Trophoblast cell (in vitro differentiated cells and primary cell): ENCODE measurements at places on chromosomes 5 and 9.

DNA sequence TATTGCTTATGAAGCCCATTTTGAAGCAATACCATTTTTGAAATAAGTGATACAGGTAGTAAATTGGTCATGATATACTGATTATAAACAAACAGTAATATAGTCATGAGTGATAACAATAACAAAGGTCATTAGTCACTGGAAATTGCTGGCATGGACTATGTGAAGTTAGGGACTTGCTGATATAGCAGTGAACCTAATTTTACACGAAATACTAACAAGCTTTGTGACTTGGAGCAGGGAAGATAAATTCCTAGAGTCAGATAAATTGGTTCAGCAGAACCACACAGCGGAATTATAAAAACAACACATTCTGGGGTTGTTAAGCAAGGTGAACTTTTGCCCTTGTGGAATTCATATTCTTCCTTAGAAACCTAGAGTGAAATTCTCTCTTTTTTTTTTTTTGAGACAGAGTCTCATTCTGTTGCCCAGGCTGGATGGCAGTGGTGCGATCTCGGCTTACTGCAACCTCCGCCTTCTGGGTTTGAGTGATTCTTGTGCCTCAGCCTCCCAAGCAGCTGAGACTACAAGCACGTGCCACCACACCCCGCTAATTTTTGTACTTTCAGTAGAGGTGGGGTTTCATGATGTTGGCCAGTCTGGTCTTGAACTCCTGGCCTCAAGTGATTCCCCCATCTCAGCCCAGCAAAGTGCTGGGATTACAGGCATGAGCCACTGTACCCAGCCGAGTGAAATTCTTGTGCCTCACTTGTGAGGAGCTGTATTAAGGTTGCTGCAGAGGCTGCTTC, 6.0 kb downstream of the UGCG start:
- DNase-seq, result peak; percentile 40
- no peak overlapping the region for H3K4me3 ChIP-seq
- peaks cover 2% of the 10 kb centered on the region for H3K4me1 ChIP-seq
- no peak overlapping the region for H3K27ac ChIP-seq

DNA sequence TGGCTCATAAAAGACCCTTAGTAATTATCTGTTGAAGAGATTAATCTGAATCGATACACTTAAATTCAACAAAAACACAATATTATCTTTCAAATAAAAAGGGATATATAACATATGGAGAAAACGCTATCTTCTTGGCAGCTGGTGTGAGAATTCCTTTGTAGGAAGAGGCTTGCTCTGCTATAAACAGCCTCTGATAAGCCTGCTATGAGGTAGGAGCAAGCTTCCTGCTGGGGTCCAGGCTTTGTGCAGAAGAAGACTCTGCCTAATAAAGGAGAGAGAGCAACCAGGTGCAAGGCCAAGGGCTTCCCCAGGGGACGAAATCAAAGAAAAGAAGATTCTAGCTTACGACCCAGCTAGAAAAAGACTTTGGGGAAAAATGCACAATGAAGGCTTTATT, 43.3 kb upstream of the SSBP2 start:
- DNase-seq, result no peak
- no peaks in the 10 kb centered on the region for H3K27me3 ChIP-seq
- no peak overlapping the region for H3K4me3 ChIP-seq
- no peaks in the 10 kb centered on the region for H3K36me3 ChIP-seq

DNA sequence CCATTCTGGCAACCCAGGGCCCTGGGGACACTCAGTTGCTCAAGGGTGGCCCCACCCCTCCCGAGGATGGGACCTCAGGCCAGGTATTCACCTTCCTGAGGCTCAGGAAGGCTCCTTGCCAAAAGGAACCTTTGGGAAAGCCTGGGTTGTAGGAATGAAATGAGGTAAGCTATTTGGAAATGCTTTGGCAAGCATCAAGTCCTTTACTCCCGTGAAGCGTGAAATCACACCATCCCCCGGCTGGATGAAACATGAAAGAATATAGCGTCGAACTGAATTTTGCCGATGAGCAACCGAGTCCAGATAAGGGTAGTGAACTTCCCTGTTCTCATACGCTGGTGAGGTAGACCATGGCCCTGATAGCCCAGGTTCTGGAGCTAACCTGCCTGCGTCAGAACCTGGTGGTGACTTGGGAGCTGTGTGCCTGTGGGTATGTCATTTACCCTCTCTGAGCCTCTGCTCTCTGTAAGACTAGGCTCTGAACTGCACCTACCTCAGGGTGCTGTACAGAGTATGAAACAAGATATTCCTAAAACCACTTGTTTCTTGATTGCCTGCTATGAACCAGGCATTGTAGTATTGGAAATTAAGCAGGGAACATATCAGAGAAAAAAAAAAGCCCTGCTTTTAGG, 105.3 kb upstream of the BOD1 start:
- H3K27ac ChIP-seq, result no peak overlapping the region
- no peaks in the 10 kb centered on the region for H3K36me3 ChIP-seq
- no peak overlapping the region for H3K4me3 ChIP-seq
- no peak for DNase-seq
- H3K4me1 ChIP-seq, result no peaks in the 10 kb centered on the region

GRCh38 chr5:1029282-1029944, 20.8 kb downstream of the NKD2 start:
- no peaks in the 10 kb centered on the region for H3K36me3 ChIP-seq
- no peak overlapping the region for H3K27ac ChIP-seq
- no peak for DNase-seq
- no peak overlapping the region for H3K4me3 ChIP-seq
- H3K4me1 ChIP-seq, result no peaks in the 10 kb centered on the region

- no peak overlapping the region for H3K27ac ChIP-seq
- no peaks in the 10 kb centered on the region for H3K4me1 ChIP-seq
- no peaks in the 10 kb centered on the region for H3K27me3 ChIP-seq
- no peak for DNase-seq
- no peaks in the 10 kb centered on the region for H3K36me3 ChIP-seq
Observed at GRCh38 chr5:32498484-32498883, 53.9 kb upstream of the ZFR start.

DNA sequence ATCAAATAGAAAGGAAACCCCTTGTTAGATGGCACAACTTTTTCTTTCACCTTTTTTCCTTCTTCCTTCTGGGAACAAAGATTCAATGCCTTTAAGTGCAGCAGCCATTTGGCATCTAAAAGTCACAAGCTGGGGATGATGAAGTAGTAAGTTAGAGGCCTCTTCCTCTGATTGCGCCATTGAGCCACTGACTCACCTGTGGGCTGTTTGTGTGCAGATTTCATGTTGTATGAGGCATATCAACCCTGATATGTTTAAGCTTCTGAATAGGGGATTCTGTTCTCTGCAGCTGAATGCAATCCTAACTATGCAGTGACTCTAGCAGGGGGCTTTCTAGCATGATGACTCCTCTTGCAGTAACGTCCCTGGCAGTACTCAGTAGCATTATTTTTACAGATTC, 599.9 kb downstream of the CSNK1G3 start:
- DNase-seq, result peak; percentile 79
- no peak overlapping the region for H3K4me3 ChIP-seq
- H3K27ac ChIP-seq, result no peak overlapping the region
- no peaks in the 10 kb centered on the region for H3K36me3 ChIP-seq

GRCh38 chr5:77087484-77088261, 588 bp upstream of the ZBED3 start:
- no peaks in the 10 kb centered on the region for H3K27me3 ChIP-seq
- H3K4me3 ChIP-seq, result peak overlapping the region; percentile 79
- no peak for DNase-seq
- no peak overlapping the region for H3K27ac ChIP-seq
- no peaks in the 10 kb centered on the region for H3K36me3 ChIP-seq

GRCh38 chr9:135648494-135649410, 9.4 kb upstream of the GLT6D1 start:
- H3K27ac ChIP-seq, result no peak overlapping the region
- no peaks in the 10 kb centered on the region for H3K36me3 ChIP-seq
- no peak for DNase-seq

- DNase-seq, result no peak
- H3K27ac ChIP-seq, result no peak overlapping the region
- H3K27me3 ChIP-seq, result no peaks in the 10 kb centered on the region
Observed at GRCh38 chr5:123856766-123857165, 344.8 kb downstream of the CSNK1G3 start.

DNA sequence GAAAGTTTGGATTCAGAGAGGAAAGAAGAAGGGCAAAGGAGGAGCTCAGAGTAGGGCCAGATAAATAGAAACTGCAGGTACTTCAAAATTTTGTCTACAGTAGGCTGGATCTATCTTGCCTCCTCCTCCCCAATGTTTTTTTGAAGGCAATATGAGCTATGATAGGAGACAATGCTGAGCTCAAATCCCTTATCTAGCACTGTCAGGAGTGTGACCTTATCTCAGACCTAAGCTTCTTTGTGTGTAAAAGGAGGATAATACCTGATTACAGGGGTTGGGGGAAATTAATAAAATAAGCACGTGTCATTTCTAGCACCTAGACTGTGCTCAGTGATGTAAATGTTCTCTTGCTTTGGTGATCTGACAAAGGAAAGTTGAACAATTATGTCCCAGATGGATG, 137.8 kb upstream of the CD180 start:
- H3K4me3 ChIP-seq, result no peak overlapping the region
- no peaks in the 10 kb centered on the region for H3K27me3 ChIP-seq
- no peak overlapping the region for H3K27ac ChIP-seq
- no peak for DNase-seq
- no peaks in the 10 kb centered on the region for H3K4me1 ChIP-seq
- H3K36me3 ChIP-seq, result no peaks in the 10 kb centered on the region

DNA sequence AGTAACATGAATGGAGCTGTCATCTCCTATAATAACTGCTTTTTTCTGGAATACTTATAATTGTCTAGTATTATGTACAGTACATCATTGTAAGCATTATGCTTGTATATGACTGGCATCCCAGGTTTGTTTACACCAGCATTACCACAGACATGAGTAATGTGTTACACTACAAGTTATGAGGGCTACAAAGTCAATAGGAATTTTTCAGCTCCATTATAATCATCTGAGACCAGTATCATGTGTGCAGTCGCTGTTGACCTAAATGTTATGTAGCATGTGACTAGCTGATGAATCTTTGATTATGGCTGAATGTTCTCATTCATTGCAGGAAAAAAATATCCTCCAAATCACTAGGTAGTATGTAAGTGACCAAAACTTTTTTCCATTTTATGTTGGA, 2.2 kb downstream of the ZCCHC9 start:
- no peak overlapping the region for H3K4me3 ChIP-seq
- DNase-seq, result peak; percentile 49
- no peaks in the 10 kb centered on the region for H3K36me3 ChIP-seq
- H3K27me3 ChIP-seq, result no peaks in the 10 kb centered on the region
- H3K4me1 ChIP-seq, result peaks cover 6% of the 10 kb centered on the region

GRCh38 chr5:43042626-43043399, 2.7 kb upstream of the ANXA2R start:
- peaks cover 52% of the 10 kb centered on the region for H3K27me3 ChIP-seq
- peaks cover 17% of the 10 kb centered on the region for H3K4me1 ChIP-seq
- peak overlapping the region; percentile 55 for H3K4me3 ChIP-seq
- DNase-seq, result peak; percentile 80
- H3K36me3 ChIP-seq, result no peaks in the 10 kb centered on the region

GRCh38 chr5:132098621-132099020, 25.0 kb downstream of the CSF2 start:
- H3K4me3 ChIP-seq, result no peak overlapping the region
- no peak overlapping the region for H3K27ac ChIP-seq
- no peaks in the 10 kb centered on the region for H3K36me3 ChIP-seq
- no peaks in the 10 kb centered on the region for H3K4me1 ChIP-seq
- DNase-seq, result no peak

GRCh38 chr5:57157131-57157530, 16.7 kb upstream of the GPBP1 start:
- H3K27ac ChIP-seq, result no peak overlapping the region
- H3K27me3 ChIP-seq, result no peaks in the 10 kb centered on the region
- H3K4me3 ChIP-seq, result no peak overlapping the region
- no peaks in the 10 kb centered on the region for H3K36me3 ChIP-seq
- DNase-seq, result peak; percentile 23
- H3K4me1 ChIP-seq, result no peaks in the 10 kb centered on the region

DNA sequence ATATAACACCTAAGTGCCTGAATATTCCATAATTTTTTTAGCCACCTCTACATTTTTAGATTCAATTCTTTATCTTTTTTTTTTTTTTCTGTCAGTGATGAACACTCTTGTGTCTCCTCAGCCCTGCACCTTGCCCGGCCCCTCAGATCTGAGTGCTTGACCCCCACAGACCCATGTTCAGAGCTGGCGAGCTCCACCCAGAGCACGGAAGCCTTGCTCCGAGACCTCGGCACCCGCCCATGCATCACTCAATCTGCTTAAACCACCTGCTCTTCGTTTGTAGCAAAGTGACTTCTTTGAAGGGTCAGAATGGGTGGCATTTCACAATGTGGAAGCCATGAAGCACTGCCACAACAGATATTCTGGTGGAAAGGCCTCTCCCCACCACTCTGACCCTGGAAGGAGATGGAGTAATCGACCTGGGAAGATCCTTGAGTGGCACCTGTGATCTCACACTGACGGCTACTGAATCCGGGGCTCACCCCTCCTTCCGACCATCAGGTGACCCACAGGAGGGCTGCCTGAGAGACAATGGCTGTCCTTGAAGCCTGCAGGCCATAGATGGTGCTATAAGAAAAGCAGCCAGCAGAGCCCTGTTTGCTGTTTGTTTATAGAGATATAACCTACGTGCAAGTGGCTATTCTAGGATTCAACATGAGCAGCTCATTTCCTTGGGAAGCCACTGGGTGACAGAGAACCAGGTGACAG, 261.1 kb upstream of the IRX4 start:
- H3K36me3 ChIP-seq, result no peaks in the 10 kb centered on the region
- DNase-seq, result no peak
- no peak overlapping the region for H3K27ac ChIP-seq
- no peak overlapping the region for H3K4me3 ChIP-seq

GRCh38 chr9:108586471-108587139, 269.2 kb downstream of the ACTL7B start:
- H3K27ac ChIP-seq, result no peak overlapping the region
- no peak overlapping the region for H3K4me3 ChIP-seq
- H3K4me1 ChIP-seq, result no peaks in the 10 kb centered on the region
- peak; percentile 76 for DNase-seq
- no peaks in the 10 kb centered on the region for H3K27me3 ChIP-seq
- H3K36me3 ChIP-seq, result no peaks in the 10 kb centered on the region

DNA sequence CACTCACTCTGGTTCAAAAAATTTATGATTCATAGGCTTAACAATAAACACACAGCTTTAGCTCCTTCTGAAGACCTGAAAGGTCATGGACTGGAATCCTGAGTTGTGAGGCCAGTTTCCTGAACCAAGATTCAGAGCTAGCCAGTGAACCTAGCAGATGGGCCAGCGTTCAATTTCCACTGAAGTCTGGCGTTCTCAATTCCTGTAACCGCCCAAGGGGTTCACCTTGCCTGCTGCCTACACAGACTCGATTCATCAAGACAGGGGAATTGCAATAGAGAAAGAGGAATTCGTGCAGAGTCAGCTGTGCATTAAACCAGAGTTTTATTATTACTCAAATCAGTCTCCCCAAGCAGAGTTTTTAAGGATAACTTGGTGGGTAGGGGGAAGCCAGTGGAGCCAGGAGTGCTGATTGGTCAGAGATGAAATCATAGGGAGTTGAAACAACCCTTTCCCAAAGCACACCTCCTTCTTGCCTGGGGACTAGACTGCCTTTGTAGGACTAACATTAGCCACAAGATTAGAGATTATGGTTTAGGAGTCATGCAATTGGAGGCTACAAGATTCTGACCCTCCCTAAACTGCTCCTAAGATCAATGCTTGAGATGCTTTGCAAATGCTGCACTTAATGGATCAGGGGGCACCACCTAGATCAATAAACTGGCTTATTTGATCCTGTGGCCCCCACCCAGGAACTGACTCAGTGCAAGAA, 117.5 kb upstream of the SHB start:
- H3K36me3 ChIP-seq, result no peaks in the 10 kb centered on the region
- no peak overlapping the region for H3K4me3 ChIP-seq
- H3K27me3 ChIP-seq, result no peaks in the 10 kb centered on the region
- DNase-seq, result no peak
- no peaks in the 10 kb centered on the region for H3K4me1 ChIP-seq
- no peak overlapping the region for H3K27ac ChIP-seq
